ENCODE measurements at places on chromosomes 7 and 10.

DNA sequence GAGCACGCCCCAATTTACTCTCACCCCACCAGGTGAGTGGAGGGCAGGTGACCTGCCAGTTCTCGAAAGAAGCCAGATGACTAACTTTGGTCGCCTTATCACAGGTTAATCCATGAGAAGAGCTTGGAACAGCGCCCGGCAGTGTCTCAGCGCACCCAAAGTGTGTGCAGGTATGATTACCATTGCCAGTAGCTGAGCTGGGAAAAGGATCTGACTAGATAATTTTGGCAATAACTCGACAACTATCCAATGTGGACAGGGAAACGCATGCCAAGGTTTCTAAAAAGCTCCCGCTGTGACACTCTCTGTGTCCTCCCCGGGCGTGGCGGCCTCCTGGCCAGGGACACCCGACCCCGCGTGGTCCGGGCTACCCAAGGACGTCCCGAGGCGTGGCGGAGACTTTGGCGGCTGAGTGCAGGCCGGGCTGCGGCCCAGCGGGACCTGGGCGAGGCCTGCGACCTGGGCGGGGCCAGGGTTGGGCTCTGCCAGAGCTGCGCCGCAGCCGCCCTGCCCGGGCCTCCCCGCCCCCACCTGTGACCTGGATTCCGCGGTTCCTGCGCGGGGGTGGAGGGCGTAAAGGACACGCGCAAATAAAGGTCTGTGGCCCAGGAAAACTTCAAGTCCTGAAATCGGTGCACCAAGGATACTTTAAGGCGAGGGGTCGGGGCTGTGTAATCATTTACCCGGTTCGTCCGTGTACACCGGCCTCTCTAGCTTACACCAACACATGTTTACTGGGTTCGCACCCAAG, 13.7 kb upstream of the WAPL start:
- DNase-seq = peak; percentile 44

GRCh38 chr7:143259765-143260164, 3.5 kb upstream of the GSTK1 start:
- DNase-seq = no peak

DNA sequence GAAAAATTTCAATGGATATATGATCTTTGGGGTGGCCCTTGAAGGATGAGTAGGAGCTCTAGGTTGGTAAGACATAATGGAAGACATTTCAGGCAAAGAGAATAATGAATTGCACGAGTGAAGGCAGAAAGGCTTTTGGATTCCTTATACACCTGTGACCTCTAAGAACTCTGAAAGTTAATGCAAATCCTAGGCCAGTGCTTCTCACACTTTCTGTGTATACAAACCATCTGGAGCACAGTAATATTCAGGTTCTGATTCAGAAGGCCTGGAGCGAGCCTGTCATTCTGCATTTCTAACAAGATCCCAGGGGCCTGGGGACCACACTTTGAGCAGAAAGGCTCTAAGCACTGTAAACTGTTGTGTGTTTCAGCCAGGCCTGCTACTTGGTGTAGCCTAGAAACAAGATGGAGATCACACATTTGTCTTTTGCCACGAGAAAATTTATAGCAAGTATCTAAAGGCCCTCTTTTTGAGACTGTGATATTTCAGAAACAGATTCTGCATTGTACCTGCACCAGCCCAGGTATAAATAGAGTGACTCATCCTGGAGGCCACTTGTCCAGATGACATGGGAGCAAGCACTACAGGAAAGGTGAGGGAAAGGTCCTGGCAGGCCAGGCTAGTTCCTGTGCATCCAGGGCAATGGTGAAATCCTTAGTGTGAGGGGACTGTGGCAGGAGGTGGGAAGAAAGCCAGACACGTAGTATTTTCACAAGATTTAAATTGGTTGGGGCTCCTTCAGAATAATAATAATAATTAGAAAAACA, 24.4 kb downstream of the MRPS33 start:
- DNase-seq = no peak

DNA sequence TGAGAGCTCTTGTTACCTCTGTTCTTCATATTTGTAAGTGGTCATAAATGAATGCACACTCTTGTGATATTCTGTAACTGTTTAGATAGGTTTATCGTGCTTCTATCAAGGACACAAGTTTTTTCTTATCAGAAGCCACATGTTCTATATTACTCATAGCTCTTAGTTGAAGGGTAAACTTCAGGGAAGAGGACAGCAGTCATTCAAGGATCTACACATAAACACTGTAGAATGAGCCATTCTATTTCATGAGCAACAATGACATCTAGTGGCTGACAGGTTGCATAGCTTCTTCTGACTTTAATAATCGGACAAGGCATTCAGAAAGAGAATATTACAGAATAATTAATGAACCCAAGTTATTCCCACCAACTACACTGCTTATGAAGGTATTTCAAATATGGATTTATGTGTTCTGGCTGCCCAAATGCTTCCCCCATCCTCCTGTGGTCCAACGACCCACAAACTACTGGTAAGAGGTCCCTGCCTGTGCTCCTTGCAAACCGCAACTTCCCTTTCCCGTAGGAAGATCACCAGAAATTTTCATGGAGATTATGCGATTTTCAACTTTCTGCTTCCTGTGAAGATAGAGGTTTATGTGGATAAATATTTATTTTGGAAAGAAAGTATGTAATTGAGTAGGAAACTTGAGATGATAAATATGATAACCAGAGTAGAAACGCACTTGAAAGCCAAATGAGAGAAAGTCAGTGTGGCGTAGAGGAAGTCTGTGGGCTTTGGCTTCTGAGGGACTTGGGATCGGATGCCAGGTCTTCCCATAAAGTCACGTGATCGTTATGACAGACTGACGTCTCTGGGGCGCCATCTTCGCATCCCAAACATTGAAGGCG, 16.8 kb upstream of the ABCB5 start:
- peak; percentile 53 for DNase-seq

GRCh38 chr10:50394832-50395231, 143.5 kb upstream of the ASAH2 start:
- no peak for DNase-seq

DNA sequence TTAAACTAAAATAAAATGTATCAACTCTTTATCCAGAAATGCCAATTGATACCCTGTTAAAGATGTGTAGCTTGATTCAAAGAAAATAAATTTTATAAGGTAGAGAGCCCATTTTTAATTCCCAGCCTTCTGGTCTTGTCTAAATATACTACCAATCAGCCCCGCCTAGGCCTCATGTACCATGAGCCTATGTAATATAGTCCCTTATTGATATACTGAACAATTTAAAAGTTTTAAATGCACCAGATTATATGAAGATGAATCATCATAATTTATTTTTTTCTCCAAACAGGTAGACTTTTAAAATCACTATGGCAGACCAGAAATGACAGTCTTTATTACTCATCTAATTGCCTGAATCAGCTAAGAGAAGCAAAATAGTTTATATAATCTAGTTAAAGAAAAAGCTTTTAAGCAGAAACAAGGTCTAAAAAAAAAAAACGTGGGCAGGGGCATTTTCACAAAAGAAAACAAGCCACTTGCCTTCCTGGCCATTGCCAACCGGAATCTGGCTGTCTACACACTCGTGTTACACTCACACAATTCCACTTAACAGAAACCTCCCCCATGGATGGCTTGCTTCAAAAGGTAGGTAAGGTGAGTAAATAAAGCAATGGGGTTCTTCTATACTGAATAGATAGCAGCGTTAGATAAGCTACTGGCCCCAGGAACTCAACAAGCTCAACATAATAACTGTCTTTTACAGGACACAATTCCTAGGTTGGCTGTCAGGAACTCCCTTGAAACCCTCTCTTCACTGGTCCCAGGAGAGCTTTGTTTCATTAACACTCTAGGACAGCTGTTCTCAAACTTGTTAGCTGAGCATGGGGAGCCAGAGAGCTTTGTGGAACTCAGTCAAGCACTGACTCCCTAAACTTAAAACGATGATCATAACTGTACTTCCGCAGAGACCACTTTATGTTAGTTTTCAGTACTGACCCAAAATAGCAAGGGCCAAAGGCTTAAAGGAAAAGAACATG, 37.2 kb downstream of the RAPGEF5 start:
- DNase-seq = no peak

GRCh38 chr10:30455816-30456215, 21.8 kb downstream of the MAP3K8 start:
- DNase-seq = peak; percentile 11

DNA sequence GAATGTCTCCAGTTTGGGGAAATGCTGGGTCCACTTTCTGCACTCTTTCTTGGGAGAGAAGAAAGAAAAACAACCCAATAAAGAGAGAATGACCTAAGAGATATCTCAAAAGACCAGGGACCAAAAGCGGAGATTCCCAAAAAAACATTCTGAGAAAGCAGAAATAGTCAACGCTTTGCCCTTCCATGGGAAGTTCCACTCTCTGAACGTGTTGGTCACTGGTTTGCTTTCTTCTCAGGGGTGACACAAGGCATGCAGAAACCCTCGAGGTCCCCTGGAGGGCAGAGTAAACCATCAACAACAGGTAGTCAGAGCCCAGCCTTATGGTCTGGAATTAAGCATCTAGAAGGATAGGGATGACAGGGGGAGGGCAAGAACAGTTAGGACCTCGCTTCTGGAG, 26.2 kb upstream of the AOAH start:
- DNase-seq = no peak

- no peak for DNase-seq
Measured at GRCh38 chr10:42952931-42953683, 123.8 kb upstream of the RET start.

DNA sequence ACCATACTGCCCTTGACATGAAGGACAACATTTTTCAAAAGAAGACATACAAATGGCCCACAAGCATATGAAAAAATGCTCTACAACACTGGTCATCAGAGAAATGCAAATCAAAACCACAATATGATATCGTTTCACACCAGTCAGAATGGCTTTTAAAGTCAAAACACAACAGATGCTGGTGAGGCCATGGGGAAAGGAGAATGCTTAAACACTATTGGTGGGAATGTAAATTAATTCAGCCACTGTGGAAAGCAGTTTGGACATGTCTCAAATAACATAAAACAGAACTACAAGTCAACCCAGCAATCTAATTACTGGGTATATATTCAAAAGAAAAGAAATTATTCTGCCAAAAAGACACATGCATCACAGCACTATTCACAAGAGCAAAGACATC, 4.2 kb upstream of the NT5C3A start:
- DNase-seq = no peak

- no peak for DNase-seq
Measured at GRCh38 chr10:71767420-71768035, 5.8 kb downstream of the VSIR start.

DNA sequence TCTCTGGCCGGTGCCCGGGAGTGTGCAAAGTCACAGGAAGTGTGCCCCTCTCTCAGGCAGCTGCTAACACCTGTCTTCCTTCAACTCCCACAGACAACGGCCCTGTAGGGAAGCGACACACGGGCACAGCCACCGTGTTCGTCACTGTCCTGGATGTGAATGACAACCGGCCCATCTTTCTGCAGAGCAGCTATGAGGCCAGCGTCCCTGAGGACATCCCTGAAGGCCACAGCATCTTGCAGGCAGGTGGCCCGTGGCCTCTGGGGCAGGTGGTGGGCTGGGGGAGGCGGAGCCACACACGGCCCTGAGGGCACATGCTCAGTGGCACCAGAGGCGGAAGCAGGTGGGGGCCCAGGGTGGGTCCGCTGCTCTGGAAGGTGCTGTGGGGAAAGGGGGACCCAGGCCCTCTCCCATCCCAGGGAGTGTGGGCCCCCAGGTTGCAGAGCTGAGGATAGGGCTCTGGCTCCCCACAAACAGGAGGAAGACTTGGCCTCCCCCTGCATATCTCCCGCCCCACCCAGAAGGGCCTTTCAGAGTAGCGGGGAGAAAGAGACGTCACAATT, 6.9 kb downstream of the C10orf105 start:
- no peak for DNase-seq

GRCh38 chr10:4658777-4659176, 167.2 kb upstream of the AKR1E2 start:
- DNase-seq = no peak

DNA sequence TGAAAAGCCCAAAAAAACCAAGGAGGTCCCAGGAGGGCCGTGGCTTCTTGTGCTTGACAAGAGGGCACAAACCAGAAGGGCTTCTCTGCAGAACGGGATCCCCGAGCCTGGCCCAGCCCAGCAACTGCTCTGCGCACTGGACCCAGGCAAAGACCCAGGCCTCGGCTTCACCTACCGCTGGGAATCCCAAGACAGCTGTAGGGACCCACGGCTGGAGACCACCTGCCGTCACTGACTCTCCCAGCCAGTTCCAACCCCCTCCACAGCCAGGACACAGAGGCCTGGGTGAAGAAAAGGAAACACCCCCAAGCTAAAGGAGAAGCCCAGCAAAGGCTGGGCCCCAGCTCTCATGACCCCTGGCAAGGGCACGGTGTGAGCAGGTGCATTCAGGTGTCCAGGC, 24.3 kb downstream of the PDGFA start:
- no peak for DNase-seq

DNA sequence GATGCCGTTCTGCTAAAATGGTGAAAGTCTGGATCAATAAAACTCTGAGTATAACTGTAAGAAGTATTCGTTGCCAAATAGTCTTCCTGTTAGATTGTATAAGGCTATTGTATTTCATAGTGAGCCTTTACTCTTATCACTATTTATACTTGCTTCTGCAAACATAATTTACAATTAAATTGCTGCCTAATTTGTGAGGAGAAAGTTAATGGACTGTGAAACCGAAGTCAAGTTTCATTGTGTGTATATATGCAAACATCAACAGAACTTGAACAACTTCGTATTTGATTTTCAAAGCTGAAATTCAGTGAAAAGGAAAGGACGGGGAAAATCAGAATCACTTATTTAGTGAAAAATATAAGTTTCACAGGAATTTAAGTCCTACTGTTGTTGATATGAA, 135.9 kb upstream of the CCDC6 start:
- DNase-seq = no peak

DNA sequence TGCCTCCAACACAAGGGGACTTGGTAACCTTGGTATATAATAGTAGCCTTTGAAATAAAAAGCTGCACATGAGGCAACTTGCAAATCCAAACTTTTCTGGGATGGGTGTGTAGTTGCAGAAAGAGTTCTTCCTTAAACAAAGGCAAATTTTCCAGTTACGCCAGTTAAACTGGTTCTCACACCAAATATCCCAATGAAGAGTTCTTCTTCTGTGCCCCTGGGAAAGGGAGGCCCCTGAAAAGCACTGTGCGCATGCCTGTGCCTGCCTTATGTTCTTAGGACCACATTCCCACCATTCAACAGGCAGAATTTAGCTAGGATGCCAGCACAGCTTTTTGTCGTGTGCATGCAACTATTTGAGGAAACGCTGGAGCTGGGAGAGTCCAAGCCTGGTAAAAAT, 164.8 kb upstream of the SLC25A13 start:
- no peak for DNase-seq

GRCh38 chr7:142960955-142961512, 1.1 kb downstream of the KEL start:
- DNase-seq = no peak

DNA sequence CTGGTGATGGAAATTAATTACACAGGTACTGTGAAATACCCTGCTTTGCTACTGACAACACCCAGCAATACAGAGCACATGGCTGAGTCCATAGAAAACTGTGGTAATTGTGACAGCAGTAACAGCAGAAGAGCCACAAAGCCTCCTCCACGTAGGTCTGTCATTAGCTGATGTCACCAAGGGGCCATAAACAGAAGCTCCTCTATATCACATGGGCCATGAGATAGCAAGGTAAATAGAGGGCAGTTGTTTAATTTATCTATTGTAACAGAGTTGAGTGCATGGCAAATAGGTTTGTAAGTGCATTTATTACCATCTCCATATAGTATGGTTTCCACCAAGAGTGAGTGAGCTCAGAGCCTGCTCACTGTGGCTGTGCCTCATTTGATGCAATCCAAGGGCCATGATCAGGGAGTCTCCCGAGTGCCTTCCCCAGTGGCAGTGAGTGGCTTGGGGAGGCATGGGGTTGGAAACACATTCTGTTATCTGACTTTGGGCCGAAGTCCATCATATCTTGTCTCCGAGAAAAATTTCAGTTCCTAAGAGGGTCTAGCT, 281.2 kb downstream of the SKAP2 start:
- DNase-seq = no peak
